Nucleus accumbens (tissue), 56 donors: ENCODE measurements at places on chromosomes 12 and 14.

DNA sequence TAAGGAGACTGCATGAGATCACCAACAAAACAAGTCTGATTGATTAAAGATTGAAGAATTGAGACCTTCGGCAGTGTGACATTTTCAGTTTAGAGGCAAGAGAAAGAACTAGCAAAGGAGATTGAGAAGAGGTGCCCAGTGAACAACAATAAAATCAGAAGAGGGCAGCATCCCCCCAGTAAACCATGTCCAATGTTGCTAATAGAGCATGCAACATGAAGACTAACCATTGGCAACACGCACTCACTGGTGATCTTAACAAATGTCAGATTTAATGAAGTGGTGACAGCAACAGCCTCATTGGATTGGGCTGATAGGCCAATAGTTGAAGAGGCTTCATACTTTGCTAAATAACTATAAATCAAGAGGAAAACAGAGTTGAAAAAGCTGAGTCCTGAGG is 20.7 kb upstream of the TAS2R14 start:
- DNase-seq: no peak

GRCh38 chr14:30957813-30958370 is 67.6 kb upstream of the AP4S1 start:
- DNase-seq: no peak

DNA sequence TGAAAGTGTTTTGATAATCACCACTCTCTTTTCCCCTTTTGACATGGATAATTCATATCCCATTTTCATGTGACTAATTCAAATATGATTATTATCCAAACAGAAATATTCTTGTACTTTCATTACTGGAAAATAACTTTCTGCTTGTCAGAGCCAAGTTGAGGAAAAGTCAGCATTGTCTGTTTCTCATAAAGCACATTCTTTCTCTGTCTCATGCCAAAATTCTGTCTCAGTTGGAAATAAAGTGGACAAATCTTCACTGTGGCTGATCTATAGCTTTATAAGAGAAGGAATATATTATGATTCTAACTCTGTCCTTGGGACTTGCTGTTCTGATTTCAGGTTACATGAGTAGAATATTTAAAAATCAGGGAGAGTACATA is 22.7 kb upstream of the PRICKLE1 start:
- DNase-seq: no peak

DNA sequence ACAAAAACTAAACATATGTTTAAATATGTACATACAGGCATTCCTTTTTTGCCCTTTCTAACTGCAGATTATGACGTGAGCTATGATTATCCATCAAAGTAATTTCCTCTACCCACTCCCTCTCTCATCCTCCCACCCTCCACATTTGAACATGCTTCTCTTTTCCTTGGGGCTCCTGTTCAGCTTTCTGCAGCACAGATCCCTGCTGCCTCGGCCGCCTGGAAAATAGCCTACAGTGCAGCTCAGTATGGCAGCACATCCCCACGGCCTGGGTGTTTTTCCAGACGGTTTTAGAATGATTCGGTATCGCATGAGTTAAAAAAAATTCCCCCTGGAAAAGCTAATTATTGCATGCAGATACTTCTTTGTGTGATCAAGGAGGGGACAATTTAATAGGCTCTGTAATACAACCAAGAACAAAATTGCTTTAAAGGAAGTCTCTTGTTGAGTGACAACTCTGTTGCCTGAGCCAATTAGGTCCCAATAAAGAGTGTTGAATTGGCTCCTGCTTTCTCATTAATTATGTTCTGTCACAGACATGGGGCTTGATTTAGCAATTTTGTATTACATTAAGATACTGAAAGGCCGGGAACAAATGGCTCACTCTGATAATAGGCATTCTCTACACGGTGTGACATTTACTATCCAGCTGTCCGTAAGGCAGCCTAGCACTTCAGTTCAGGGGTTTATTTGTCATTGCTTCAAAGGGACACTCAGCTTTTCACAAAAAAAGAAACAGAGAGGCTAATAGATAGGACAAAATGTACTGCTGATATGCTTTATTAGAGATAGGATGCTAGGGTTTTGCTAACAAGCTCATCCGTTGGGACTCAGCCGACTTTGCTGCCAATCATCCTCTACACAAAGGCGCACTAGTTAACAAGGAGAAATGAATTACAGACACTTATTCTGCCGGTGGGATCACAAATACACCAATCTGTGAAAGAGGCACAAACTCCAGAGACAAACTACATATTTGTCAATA is 285.8 kb upstream of the G2E3 start:
- DNase-seq: peak; percentile 30

GRCh38 chr12:92471551-92471950 is 231.2 kb upstream of the PLEKHG7 start:
- DNase-seq: no peak

DNA sequence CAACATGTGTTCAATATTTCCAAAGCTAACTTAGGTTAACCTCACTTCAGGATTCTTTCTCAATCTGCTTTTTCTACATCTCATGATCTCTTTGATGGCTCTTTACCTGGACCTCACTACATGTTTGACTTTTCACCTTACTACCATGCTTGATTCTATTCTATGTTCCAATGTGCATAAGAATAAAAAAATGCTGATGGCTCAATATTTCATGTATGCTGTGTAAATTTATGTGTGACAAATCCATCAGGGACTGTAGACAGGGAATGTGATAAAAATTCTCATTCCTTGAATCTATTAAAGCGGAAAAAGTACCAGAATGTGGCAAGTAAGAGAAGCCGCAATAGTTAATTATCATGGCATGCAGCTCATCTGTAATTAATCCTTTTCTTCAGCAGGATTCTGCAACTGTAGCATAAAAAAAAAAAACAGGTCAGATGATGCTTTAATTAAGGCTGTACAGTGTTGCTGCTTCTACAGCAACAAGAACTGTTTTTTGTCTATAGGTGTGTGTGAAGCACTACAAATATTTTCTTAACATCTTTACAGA is 276.9 kb upstream of the PRKD1 start:
- no peak for DNase-seq

DNA sequence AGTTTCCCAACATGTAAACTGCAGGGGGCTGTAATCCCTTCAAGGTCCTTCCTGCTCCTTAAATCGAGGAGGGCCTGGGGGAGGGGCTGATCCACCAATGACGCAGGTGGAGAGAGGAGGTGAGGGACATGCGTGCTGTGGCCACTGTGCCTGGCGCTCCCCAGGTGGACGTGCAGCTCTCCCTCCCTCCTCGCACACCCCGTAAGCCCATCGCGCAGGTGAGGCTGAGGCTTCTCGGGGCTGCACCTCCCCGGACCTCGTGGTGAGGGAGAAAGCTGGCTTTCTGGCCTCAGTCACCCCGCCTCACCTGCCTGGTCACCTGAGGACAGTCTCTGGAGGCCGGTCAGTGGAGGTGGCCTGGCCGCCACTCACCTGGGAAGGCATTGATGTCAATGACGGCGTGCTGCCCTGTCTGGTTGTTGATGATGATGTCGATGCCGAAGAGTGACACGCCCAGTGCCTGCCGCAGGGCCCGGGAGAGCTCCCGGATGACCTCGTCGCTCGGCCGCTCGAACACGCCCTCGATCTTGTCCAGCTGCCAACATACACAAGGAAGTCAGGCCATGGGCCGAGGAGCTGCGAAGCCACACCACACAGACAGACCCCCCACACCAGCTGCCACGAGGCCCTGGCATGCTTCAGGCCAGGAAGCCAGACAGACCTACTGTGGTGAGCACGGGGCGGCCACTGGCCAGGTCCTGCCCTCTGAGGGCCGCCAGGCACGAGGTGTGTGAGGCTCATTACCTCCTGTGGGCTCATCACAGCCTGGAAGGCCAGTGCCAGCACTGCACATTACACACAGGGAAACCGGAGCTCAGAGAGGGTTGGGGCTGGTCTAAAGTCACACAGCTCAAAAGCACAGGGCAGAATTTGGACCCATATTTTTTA is 23.3 kb downstream of the CHGA start:
- DNase-seq: no peak

- no peak for DNase-seq
Observed at GRCh38 chr14:23299211-23299957, 3.3 kb downstream of the PPP1R3E start.

GRCh38 chr12:94795520-94795919 is 145.2 kb upstream of the TMCC3 start:
- DNase-seq: no peak

DNA sequence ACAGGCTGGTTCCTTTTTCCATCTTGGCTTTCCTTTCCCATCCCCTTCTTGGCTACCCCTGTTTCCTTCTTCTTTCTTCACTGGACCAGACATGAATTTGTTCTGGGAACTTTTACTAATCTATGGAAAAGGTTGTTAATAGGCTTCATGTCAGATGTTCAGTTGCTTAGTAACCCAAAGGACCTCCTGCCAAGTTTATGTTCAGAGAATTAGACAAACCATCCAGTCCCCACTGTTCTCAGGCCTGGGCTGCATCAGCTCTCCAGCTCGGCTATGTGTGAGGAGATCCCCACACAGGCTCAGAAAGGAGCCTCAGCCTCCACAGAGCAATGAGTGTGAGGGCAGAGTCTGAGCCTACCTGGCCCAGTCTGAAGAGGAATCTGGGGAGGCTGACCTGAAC is 78.0 kb downstream of the AKAP6 start:
- no peak for DNase-seq

DNA sequence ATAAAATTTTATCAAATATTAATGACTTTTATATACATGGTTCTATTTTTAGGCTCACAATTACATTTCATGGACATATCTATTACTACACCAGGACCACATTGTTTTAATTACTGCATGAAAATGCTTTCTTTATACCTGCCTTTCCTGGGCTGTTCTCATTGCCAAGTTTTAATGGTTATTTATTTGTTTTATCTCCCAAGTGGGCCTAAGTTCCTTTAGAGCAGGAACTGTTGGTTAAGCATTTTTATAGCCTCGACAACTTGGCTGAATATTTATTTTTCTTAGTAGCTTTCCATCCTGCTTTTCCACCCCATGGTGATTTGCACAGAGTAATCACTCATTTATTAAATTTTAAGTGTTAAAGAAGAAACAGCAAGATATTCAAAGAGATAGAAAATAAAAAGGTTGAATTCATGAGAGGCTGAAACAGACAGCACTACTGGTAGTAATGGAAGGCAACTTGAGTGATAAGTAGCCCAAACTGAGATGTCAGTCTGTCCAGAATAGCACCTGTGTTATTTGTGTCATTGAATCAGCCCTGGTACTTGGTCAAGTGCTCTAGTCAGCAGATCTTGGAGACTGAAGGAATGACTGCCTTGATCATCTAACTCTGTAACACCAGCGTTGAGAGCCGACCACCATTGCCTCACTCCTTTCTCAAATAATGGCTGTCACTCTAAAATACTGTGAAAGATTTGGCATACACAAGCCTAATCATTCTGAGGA is 119.1 kb upstream of the EGLN3 start:
- no peak for DNase-seq

DNA sequence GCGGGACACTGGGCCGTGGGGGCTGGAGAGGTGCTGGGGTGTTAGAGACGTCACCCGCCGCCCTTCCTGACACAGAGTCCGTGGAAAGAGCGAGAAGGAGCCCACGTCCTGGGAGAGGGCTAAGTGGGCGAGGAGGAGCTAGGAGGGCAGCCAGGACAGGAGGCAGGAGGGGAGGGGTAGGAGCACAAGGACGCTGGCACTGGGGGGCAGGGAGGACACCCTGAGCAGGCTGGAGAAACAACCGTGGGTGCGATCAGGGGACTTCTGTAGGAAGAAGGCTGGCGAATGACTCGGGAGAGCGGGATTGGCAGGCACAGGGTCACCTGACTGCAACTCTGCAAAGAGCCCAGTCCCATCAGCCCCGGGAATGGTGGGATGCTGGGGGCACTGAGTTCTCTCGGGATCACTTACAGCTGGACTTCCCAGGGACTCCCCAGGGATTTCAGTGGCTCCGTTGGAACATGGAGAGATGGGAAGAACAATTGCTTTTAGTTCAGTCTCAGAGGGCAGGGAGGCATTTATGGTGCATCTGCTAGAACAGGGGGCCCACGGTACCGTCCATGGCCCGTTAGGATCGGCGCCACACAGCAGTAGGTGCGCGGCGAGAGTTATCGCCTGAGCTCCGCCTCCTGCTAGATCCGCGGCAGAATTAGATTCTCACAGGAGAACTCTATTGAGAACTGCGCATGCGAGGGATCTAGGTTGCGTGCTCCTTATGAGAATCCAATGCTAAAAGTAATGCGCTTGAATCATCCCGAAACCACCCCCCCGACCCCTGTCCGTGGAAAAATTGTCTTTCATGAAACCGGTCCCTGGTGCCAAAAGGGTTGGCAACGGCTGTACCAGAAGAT is 24.3 kb downstream of the UBR7 start:
- DNase-seq: peak; percentile 45
